ENCODE measurements at places on chromosomes 6 and 20. TPM values are rescaled to one million over a fixed set of nuclear protein-coding genes. Genes with fewer than 3 reads are reported as not detected.

Gene SPEF1
- 0.94 TPM for total RNA-seq

Gene CLDN20
- total RNA-seq = not detected

Gene KCNG1
- total RNA-seq = 116 TPM

Gene HIVEP1
- total RNA-seq = 16.0 TPM

Gene PRKN
- 0.26 TPM for total RNA-seq

Gene SPATS1
- total RNA-seq = not detected

Gene MICB
- total RNA-seq = 55.4 TPM

DNA sequence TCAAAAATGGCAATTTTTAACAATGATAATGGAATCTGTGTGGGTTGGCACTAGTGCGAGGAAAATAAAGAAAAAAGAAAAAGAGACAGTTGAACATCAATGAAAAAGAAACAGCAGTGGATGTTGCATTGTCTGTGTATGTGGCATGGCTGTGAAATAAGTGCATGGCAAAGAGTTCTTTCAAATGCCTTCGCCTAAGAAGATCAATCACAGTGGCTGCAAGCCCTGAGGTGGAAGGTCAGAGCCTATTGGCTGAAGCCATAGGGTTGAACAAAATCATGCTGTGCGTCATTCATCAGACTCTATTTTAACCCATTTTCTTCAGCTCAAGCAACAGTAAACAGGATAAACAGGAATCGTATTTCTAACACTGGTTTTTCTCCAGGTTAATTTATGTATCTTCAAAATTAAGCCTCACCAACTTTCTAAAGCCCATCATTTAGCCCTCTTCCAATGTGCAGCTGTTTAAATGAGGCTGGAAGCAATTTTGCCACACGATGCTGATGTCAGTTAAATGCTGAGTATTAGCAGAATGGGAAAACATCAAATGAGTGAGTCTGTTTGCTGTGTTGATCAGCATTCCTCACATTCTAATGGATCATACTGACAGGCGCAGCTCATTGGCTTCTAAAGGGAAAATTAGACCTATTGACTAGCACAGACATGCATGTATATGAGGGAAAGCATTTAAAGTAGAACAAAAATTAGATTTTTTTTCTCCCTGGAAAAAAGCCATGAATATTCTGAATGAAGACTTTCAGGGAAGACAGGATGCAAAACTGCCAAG is 955.9 kb upstream of the EYS start:
- DNase-seq = peak; percentile 32

- DNase-seq = no peak
Measured at GRCh38 chr6:167746975-167747374, 79.7 kb upstream of the AFDN start.

DNA sequence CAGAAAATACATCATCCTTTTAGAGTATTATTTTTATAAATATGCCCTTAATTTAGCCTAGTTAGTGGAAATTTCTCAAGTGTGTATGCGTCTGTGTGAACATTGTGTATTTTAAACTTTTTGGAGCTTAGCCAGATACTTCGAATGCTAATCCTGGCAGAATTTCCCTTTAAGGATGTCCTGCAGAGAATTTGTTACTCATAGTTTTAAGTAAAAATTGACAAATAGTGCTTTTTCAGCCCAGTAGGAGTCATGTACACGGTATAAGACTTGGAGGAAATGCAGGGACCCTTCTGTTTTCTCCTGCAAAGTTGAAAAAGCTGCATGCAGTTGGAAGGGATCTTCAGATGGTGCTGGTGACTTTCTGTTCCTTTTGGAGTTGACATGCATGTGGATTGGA is at the start of gene FHL5:
TSS of gene FHL5 (plus strand) at position 243 of the 400 bp plus-strand sequence. CDS start 40,486 bp downstream, outside the sequence.
- DNase-seq = no peak

- DNase-seq = peak; percentile 38
Measured at GRCh38 chr6:1496836-1497760, 107.7 kb downstream of the FOXF2 start.

- DNase-seq = no peak
Measured at GRCh38 chr6:110614586-110614985, 138.2 kb upstream of the SLC22A16 start.

DNA sequence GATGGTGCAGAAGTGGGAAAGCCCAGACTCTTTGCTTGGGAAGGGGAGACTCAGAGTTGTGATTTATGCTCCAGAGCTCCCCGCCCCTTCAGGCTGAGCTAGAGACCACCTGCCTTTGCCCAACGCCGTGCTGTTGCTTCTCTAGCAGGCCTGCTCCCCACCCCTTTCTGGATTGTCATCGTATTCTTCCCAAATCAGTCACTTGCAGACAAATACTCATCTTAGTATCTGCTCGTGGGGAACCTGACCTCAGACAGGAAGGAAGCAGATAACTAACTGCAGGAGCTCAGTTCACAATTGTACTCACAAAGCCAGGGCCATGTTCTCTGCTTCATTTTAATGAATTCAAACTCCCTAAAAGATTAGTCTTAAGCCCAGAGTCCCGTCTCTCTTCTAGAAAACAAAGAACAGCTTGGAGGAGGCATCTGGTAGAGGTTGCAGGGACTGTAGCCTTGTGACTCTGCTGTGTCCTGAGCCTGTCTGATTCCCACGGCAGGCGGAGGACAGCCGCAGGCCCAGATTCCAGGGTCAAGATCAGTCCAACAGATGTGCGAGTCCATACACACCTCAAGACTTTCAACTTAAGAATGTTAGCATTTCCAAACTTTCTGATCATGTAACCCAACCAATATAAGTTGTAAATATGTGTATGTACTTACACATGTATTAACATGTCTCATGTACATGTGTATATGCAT is 57.2 kb upstream of the GGTLC1 start:
- no peak for DNase-seq

DNA sequence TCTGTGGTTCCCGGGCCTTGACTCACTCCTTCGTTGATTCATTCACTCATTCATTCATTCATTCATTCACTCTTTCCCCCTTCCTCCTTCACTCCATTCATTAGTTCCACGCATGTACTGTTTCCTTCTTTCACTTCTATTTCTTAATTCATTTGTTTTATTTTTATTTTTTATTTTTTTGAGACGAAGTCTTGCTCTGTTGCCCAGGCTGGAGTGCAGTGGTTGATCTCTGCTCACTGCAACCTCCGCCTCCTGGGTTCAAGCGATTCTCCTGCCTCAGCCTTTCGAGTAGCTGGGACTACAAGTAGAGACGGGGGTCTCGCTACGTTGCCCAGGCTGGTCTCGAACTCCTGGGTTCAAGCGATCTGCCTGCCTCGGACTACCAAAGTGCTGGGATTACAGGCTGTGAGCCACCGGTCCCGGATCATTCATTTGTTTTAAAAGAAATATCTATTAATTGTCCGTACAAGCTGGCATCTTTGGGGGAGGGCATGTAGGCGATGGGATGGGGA is 427 bp upstream of the NFKBIE start:
- DNase-seq = no peak

DNA sequence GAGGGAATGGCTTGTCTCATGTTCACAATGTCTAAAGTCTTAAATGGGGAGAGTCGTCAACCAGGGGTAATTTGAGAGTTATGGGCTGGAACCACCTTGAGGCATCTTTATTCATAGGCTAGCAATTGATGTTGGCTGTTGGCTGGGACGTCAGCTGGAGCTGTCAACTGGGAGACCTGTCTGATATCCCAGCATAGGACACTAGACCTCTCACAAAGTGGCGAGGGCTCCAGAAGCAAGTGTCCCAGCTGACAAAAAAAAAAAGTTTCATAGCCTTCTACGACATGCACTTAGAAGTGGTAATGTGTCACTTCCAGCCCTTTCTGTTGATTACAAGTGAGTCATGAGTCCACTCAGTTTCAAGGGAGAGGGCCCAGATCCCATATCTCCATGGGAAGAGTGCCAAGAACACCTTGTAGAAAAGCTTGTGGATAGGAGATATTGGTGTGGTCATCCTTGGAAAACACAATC is 278.0 kb downstream of the ESR1 start:
- DNase-seq = no peak

DNA sequence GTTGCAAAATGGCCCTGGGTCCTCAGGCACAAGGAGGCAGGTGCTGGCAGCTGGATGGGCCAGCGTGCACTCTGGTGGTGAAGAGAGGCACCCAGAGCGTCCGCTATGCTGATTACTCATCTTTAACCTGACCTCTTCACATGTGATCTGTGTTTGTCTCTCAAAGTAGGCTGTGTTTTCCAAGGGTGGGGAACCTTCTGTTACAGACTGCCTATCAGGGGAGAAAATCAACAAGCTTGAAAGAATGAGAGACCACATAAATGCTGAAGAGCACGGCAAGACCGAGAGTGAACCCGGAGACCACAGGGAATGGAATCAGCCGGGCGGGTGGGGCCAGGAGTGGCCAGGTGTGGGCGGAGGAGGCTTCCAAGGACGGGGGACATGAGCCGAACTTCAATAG is 16.2 kb downstream of the BNIP5 start:
- no peak for DNase-seq

- DNase-seq = no peak
Measured at GRCh38 chr6:166605752-166606151, 19.3 kb upstream of the RAMACL start.

- DNase-seq = no peak
Measured at GRCh38 chr6:108793516-108794251, 54.5 kb upstream of the ARMC2 start.

- DNase-seq = no peak
Measured at GRCh38 chr6:158879180-158879579, 60.0 kb upstream of the EZR start.

GRCh38 chr20:32969356-32970114 is 34.7 kb downstream of the SUN5 start:
- peak; percentile 27 for DNase-seq

- DNase-seq = no peak
Measured at GRCh38 chr6:134035823-134036296, 16.6 kb downstream of the SLC2A12 start.

DNA sequence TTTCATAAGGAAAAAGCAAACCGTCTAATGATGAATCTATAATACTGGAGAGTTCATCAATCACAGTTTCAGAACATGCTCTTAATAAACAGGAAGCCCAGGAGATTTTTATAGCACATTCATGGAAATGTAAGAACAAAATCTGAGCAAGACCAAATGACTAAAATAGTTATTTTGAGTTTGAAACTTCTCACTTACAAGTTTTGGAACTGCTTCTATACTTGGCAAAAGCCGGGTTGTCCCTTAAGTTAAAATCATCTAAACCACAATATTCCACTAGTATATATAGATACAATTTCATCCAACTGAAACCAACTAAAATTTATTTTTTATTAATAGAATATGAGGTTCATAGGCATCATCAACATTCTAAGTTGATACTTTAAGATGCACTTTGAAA is 268.2 kb downstream of the PHACTR1 start:
- no peak for DNase-seq

GRCh38 chr6:61210549-61210948 is 1075.5 kb downstream of the KHDRBS2 start:
- no peak for DNase-seq

DNA sequence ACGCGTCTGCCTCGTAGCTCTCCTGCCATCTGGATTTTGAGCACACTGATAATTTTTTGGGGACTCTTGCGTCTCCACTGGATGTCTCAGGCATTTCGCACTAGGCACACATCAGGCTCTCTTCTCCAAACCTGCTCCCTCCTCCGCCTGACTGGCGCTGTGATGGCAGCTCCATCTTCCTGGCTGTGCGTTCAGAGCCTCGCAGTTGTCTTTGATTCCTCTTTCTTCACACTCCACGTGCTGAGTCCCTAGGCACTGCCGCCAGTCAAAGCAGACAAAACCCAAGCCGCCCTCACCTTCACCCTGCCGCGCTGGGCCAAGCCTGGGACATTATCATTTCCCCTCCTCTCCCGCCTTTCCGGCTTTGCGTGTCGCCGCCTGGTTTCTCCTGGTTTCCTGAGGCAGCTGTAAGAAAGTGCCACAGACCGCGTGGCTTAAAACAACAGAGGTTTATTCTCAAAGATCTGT is 778 bp downstream of the PSMG4 start:
- DNase-seq = peak; percentile 71

DNA sequence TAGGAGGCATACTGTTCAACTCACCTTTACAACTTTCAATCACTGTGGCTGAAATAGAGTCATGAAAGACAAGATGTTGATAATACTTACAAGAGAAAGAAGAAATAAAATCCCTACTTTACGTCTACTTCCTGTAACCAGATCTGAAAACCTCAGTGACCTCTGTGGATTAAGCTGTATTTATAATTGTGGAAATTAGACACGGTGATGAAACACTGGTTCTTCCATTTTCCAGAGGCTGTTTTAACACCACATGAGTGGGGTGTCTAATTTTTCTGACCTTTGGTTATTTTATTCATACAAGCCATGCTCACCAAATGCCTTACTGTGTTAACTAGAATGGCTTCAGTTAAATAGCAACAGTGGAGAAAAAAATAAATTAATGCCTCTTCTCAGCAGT is 58.5 kb upstream of the HIVEP1 start:
- no peak for DNase-seq

- no peak for DNase-seq
Measured at GRCh38 chr20:10040070-10040975, 5.5 kb downstream of the ANKEF1 start.

GRCh38 chr20:2299301-2299700 is 3.5 kb downstream of the TGM3 start:
- DNase-seq = no peak

DNA sequence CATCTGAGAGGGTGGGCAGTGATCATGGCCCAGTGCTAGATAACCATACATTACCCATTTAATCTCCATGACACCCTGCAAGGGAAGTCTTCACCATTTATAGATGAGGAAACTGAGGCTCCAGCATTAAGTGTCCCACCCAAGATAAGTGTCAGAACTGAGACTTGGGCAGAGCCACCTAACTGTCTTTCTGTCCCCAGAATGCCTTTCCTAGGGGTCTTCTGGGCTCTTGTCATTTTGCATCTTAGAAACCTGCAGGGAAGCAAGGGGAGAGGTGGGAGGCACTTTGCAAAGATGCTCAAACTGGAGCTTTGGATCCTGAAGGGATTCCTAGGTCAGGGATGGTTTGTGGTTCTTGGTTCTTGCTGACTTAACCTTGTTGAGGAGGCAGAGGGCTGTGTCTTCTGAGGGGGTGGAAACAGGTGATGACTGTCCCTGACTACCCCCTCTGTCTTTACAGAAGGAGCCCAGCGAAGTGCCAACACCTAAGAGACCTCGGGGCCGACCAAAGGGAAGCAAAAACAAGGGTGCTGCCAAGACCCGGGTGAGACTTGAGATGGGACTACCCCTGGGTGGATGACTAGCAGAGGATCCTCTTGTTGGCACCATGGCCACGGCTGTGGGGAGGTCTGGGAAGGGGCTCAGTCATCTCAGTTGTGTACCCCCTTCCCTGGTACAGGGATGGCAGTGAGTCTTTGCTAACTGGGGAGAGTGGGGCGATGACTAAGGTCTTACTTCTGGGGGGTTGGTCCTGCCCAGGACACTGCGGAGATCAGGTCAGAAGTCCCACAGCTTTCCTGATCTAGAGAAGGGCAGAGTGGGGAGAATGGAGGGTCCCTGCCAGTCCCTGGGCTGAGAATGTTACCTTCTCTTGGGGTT is 5.8 kb downstream of the HMGA1 start:
- peak; percentile 26 for DNase-seq

DNA sequence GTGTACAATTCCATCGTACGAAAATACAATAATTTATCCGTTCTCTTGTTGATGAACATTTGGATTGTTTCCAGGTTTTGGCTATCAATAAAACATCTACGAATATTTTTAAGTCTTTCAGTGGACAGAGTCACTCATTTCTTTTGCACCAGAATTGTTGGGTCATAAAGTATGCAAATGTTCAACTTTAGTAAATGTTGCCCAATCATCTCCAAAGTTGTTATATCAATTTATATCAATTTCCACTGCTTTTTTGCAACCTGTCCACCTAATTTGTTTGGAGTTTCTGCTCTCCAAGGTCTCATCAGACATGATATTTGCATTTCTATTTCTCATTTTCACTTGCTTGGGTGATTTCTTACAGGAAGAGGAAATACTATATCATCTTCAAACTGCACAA is 10.5 kb downstream of the TMEM239 start:
- no peak for DNase-seq
